ENCODE measurements at places on chromosomes 16 and 17. TPM values are rescaled to one million over a fixed set of nuclear protein-coding genes. Genes with fewer than 3 reads are reported as not detected.

GRCh38 chr17:80772906-80773242, 218.8 kb upstream of the CHMP6 start:
- no peak overlapping the region for H3K4me3 ChIP-seq
- H3K4me1 ChIP-seq = peaks cover 8% of the 10 kb centered on the region
- no peak overlapping the region for H3K27ac ChIP-seq
- no peaks in the 10 kb centered on the region for H3K36me3 ChIP-seq
- H3K27me3 ChIP-seq = no peaks in the 10 kb centered on the region
- DNase-seq = no peak

DNA sequence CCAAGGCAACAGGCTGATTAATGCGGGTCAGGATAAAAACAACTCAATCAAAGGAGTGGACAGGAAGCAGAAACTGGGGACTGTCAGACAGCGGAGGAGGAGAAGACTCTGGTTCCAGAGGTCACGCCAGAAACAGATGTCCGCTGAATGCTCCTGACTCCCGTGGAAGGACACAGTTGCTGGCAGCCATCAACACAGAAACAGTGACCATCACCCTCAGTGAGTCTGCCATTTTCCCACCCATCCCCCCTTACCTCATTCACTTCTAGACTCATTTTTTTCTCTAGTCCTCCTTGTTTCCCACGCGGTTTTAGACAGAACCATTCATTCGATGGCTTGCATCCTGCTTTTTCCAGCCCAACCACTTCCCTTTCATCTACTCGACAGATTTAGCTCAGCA, 40.9 kb downstream of the DHRS7C start:
- DNase-seq = no peak
- H3K36me3 ChIP-seq = no peaks in the 10 kb centered on the region
- no peaks in the 10 kb centered on the region for H3K4me1 ChIP-seq
- H3K27ac ChIP-seq = no peak overlapping the region

DNA sequence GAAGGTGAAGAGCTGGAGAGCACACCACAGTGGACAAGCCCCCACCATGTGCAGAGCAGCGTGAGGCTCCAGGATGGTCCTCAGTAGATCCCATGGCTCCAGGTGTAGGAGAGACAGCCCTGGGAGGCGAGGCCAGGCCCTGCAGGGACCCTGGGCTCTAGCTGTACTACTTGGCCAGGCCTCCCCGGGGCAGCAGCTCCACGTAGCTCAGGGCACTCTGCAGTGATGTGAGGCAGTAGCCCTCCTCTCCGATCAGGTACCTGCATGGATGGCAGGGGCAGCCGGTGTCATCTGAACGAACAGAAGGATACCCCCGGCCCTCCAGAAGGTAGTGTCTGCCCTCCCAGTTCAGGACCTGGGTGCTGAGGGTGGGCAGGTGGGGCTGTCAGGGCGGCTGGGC, 6.2 kb upstream of the SPATA2L start:
- no peaks in the 10 kb centered on the region for H3K36me3 ChIP-seq
- H3K27me3 ChIP-seq = no peaks in the 10 kb centered on the region
- H3K4me3 ChIP-seq = no peak overlapping the region
- DNase-seq = no peak

DNA sequence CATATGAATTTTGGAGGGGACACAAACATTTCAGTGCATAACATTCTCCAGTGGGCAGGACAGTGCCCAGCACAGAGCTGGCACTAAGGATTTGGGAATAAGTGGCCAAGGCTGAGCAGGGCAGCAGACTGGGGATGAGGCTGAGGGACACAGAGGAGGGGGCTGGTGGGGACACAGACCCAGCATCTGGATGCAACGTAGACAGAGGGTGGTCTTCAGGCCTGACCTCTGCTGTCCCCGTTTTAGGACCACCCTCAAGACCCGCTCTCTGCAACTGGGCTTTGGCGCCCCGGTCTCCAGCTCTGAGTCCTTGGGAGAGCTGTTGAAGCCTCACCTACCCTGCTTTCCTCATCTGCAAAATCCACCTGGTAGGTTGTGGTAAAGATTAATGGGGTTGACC, 3.3 kb upstream of the PRSS33 start:
- H3K4me1 ChIP-seq = no peaks in the 10 kb centered on the region
- no peak overlapping the region for H3K27ac ChIP-seq
- DNase-seq = no peak
- no peaks in the 10 kb centered on the region for H3K36me3 ChIP-seq
- H3K4me3 ChIP-seq = no peak overlapping the region
- peaks cover 72% of the 10 kb centered on the region for H3K27me3 ChIP-seq

GRCh38 chr17:27414694-27415093, 41.6 kb upstream of the KSR1 start:
- no peaks in the 10 kb centered on the region for H3K4me1 ChIP-seq
- H3K4me3 ChIP-seq = no peak overlapping the region
- H3K36me3 ChIP-seq = no peaks in the 10 kb centered on the region
- no peak for DNase-seq
- 0 out of 2 replicates have a peak, but pooled peaks cover 4% of the 10 kb centered on the region for H3K27me3 ChIP-seq
- H3K27ac ChIP-seq = no peak overlapping the region

GRCh38 chr17:1908699-1909309, 79.0 kb downstream of the RPA1 start:
- H3K27ac ChIP-seq = no peak overlapping the region
- H3K4me1 ChIP-seq = 0 out of 2 replicates have a peak, but pooled peaks cover 9% of the 10 kb centered on the region
- no peaks in the 10 kb centered on the region for H3K36me3 ChIP-seq
- peak overlapping the region; percentile 62 for H3K4me3 ChIP-seq
- peaks cover 46% of the 10 kb centered on the region for H3K27me3 ChIP-seq
- DNase-seq = peak; percentile 85

- peak; percentile 42 for DNase-seq
- H3K4me3 ChIP-seq = peak overlapping the region; percentile 95
- H3K4me1 ChIP-seq = peaks cover 41% of the 10 kb centered on the region
- no peaks in the 10 kb centered on the region for H3K27me3 ChIP-seq
- H3K36me3 ChIP-seq = peaks cover 48% of the 10 kb centered on the region
- peak overlapping the region; percentile 75 for H3K27ac ChIP-seq
Measured at GRCh38 chr17:8382052-8382879, 727 bp downstream of the RPL26 start.

DNA sequence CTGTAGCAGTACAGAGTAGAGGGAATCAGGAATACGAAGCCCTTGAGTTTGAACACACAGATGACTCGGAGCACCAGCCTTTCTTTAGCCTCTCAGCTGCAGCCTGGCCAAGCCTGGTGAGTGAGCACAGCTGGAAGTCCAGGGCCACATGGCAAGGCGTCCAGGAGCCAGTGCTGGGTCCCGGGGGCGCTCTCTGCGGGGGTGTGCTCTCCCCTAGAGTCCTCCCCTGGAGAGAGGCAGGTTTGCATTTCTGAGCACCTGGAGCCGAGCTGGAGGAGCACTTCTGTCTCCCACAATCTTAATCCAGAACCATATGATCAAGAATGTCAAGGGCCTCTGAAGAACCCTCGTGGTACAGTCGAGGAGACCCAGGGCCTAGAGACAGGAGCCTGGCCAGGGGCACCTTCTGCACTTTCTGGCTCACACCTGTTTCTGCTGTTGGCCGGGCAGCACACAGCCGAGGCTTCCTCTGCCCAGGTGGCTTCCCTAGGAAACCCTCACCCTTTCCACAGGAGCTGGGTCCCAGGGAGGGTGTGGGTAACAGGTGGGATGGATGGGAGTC, 78.3 kb downstream of the PLD6 start:
- DNase-seq = peak; percentile 30
- H3K4me3 ChIP-seq = no peak overlapping the region
- H3K27ac ChIP-seq = no peak overlapping the region
- peaks cover 4% of the 10 kb centered on the region for H3K36me3 ChIP-seq

- H3K27ac ChIP-seq = peak within 1 kb of the TSS; percentile 82
- no peaks in the 10 kb centered on the region for H3K36me3 ChIP-seq
- H3K27me3 ChIP-seq = no peaks in the 10 kb centered on the region
- H3K4me3 ChIP-seq = peak within 1 kb of the TSS; percentile 79
- peak; percentile 98 for DNase-seq
- peaks cover 24% of the 10 kb centered on the region for H3K4me1 ChIP-seq
Measured at GRCh38 chr16:67183627-67184452, at the start of gene MATCAP1. TSS of gene MATCAP1 (minus strand) at chr16:67183963. CDS start at chr16:67180610, 3,353 bp downstream.

DNA sequence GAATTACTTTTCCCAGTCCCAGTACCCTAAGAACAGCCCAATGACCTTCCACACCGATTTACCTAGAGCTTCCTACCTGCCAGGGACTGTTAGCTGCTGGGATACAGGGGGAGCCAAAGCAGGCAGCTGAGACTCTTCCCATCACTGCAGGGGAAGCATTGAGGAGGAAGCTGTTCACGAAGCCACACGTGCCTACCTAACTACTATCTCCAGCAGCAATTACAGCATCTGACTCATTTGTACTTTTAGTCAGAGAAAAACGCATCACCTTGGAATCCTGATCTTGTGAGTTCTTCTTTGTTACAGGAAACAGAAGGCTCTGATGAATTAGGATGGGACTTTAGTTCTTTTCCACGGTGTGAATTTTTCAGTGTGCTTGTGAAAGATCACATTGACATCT, 113.7 kb upstream of the DHX40 start:
- 0 out of 2 replicates have a peak, but pooled peaks cover 10% of the 10 kb centered on the region for H3K4me1 ChIP-seq
- H3K27me3 ChIP-seq = no peaks in the 10 kb centered on the region
- peak; percentile 88 for DNase-seq
- no peak overlapping the region for H3K4me3 ChIP-seq
- H3K36me3 ChIP-seq = no peaks in the 10 kb centered on the region

GRCh38 chr17:6780001-6780400, 4.0 kb downstream of the FBXO39 start:
- no peaks in the 10 kb centered on the region for H3K36me3 ChIP-seq
- H3K27ac ChIP-seq = no peak overlapping the region
- no peaks in the 10 kb centered on the region for H3K4me1 ChIP-seq
- H3K4me3 ChIP-seq = no peak overlapping the region

DNA sequence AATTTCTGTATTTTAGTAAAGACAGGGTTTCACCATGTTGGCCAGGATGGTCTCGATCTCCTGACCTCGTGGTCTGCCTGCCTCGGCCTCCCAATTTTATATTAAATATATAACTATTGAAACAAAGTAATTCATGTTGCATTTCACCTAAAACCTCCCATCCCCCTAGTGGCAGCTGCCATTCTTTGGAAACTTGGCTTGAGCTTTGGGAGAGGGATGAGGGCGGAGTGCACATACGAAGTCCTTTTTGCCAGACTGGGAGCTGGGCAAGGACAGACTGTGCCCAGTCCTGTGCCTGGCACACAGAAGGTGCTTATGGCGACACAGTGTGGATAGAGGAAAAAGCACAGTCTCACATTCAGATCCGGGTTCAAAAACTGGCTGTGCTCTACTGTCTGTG, 83.8 kb downstream of the NETO2 start:
- H3K4me1 ChIP-seq = no peaks in the 10 kb centered on the region
- H3K27ac ChIP-seq = no peak overlapping the region
- no peaks in the 10 kb centered on the region for H3K36me3 ChIP-seq
- no peak for DNase-seq
- no peaks in the 10 kb centered on the region for H3K27me3 ChIP-seq

The GAST gene
- total RNA-seq = not detected

The MOSMO gene
- total RNA-seq = 11.7 TPM

The EXOC3L1 gene
- total RNA-seq = not detected

The SLC25A19 gene
- total RNA-seq = 6.2 TPM

The ZNF598 gene
- 21.2 TPM for total RNA-seq

The PRAC1 gene
- total RNA-seq = not detected

The ABAT gene
- total RNA-seq = 5.2 TPM

The SEPTIN1 gene
- not detected for total RNA-seq

Measured in GM23248 (cell line).